PC-3 (cell line): ENCODE measurements at places on chromosomes 3 and 15.

- DNase-seq: peak; percentile 62
Measured at GRCh38 chr15:66749841-66750575, 48.0 kb downstream of the SMAD6 start.

GRCh38 chr3:167886690-167887089, 151.2 kb downstream of the SERPINI1 start:
- peak; percentile 58 for DNase-seq

DNA sequence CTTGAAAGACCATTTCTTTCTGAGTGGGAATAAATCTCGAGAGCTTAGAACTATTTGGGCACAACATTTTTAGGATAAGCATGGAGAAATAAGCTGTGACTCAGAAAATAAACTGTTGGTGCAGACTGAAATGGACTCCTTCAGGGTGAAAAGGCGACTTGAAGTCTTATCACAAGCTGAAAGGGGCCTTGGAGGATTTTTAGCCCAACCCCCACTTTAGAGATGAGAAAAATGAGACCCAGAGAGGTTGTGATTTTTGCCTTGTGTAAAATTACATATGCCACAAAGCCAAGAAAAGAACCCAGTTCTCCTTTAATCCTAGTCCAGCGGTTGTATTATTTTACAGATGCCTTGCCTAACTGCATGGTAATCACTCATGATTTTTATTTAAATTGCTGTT, 1.5 kb downstream of the ATP1B3 start:
- peak; percentile 36 for DNase-seq

GRCh38 chr3:186361762-186362536, at the start of gene DGKG:
Gene DGKG (minus strand): TSS chr3:186362234. CDS start chr3:186320459, 41,775 bp downstream.
- DNase-seq: peak; percentile 29

DNA sequence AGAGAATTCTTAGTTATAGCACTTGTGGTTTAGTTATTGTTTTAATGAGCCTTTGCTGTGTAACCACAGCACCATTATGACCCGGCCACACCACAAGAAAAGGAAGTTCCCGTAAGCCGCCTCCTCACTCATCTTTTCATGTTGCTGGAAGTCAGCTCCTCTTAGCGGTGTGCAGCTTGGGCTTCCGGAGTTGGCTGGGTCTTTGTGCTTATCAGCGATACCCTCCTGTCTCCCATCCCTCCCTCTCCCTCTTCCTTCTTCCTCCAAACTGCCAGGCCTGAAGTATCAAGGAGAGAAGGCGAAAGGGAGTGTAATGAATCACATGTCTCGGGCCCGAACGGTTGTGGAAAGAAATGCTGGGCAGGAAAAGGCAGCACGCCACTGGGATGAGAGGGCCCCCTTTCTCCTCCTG, 353.5 kb downstream of the MCTP2 start:
- DNase-seq: no peak

DNA sequence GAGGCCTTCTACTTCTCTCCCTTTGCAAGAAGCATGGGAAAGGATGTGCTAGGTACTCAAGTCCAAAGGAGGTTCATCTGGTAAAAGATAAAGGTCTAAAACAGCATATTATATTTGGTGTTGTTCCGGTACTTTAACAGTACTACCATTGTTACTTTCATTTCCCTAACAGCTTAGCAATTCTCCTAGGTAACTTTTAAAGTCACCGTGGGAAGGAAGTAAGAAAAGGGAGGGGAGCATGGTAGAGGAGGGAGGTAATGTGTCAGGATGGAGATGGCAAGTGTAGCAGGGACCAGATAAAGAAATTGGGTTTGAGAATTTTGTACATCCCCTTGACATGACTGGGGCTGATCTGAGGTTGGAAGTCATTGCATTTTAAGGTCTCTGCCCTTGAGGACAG, 89.4 kb upstream of the SKOR1 start:
- no peak for DNase-seq

GRCh38 chr3:102161384-102162006, 273.3 kb upstream of the ZPLD1 start:
- DNase-seq: no peak
